Panc1 (cell line): ENCODE measurements at places on chromosomes 12 and 14.

DNA sequence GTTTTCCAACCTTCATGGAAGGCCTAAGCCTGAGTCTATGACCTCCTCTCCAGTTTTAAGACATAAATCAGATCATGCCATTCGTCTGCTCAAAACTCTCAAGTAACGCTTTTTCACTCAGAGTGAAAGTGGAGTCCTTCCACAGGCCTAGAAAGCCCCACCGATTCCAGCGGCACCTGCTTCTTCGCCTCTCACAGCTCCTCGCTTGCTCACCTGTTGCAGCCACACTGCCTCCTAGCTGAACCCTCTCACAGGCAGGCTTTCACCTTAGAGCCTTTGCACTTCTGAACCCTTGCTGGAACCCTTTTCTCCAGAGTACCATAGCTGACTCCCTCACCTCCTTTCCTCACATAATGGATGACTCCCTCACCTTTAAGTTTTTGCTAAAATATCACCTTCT is 301.1 kb downstream of the ZFP36L1 start:
- no peak for DNase-seq

DNA sequence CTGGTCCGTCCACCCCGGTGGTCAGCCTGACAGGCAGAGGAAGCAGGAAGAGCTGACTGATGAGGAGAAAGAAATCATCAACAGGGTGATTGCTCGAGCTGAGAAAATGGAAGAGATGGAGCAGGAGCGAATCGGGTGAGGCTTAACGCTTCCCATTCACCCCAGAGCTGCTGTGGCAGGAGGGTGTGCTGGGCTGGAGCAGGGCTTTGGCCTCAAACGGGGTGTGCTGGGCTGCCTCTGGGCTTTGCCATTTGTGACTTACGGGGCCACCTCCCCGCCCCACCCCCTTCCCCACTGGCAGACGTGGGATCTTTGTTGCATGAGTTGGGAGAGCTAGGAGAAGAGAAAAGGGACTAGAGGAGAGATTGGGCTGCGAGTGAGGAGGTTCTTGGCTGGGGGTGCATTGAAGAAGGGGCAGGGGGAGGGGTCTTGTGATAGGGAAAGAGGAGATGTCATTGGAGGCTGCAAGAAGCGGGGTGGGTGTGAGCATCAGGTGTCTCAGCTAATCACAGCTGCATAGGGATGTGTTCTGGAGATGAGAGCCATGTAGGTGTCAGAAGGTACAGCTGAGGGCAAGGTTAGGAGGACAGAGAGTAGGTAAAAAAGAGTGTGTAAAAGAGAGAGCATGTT is 56.3 kb downstream of the RPH3A start:
- DNase-seq, result no peak

- DNase-seq, result no peak
Measured at GRCh38 chr12:5073853-5074252, 30.2 kb downstream of the KCNA5 start.

DNA sequence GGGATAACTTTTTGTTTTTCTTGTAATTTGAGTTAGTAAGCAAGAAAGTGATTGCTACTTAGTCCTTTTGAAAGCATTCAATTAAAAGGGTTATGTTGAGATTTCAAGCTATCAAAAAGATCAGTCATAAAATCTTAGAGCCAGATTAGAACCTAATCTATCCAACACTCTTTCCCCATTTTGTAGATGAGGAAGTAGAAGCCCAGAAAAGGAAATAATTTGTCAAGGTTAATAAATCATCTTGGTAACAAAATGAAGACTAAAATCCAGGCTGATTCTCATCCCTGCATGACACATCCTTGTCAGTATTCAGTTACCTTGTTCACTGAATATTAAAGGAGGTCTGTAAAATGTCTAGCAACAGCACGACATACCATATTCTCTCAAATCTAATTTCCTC is 26.5 kb downstream of the PPP1R13B start:
- no peak for DNase-seq

DNA sequence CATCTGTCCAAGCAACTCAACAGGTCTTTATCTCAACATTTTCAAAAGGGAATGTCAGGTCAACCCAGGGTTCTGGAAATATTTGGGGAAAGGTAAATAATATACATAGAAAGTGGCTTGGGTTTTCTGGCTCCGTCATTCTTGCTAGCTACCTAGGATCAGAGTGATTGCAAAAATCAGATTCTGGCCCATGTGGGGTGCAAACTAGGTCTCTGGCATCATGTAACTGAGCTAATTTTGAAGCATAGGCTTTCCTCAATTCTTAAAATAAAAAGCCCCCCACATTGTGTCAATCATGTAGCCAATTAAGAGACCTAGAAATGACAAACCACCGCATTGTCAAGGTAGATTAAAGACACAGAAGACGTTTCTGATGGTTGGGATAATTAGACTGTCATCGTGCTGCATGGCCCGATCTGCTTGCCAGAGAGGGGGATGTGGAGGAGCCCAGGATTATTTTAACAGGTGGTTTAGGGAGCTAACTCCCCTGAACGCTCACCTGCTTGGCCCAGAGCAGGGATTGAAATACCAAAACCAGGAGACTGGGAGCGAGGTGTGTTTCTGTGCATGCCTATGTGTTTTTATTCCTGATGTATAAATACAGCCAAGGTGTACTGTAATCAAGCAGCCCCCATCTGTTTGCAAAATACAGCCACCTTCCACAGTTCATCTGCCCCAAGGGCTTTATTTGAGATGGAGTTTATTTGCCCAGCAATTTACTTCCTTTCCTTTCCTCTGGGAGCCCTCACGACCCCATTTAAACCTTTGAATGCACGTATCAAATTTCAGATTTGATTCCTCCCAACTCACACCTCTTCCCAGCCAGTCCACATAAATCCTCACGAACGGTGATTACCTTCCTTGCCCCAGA is 189.5 kb downstream of the TTC8 start:
- no peak for DNase-seq

DNA sequence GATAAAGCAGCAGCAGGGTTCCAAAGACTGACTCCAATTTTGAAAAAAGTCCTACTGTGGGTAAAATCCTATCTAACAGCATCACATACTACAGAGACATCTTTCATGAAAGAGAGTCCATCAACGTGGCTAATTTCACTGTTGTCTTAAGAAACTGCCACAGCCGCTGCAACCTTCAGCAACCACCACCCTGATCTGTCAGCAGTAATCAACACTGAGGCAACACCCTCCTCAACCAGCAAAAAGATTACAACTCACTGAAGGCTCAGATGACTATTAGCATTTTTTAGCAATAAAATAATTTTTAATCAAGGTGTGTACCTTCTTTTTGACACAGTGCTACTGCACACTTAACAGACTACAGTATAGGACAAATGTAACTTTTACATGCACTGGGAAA is 6.6 kb downstream of the CAPRIN2 start:
- no peak for DNase-seq

DNA sequence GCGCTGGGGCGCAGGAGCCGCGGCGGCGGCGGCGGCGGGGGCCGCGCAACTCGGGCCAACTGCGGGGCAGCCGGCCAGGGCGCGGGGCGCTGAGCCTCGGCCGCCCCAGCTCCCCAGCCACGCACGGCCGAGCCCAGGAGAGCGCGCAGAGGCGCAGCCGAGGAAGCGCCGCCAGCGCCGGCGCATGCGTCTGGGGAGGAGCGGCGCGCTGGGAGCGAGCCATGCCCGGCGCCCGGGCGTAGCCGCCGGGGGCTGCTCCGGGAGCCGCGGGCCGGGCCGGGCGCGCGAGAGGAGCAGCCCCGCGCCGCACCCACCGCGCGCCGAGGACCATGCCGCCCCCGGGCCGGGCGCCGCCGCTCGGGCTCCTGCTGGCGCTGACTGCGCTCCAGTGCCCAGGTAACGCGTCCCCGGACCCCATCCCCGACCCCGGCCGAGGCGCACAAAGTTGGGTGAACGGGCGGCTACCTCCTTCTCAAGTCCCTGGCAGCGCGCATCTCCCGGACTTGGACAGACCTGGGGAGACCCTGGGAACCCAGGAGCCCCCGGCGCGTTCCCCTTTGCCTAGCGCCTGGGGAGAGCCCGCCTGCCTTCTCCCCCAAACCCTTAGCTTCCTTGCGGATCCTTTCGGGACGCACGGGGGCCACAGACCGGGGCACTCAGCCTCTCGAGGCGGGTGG is 121.4 kb downstream of the AACS start:
- DNase-seq, result no peak

GRCh38 chr12:79698966-79699365 is 8.2 kb upstream of the PAWR start:
- no peak for DNase-seq

GRCh38 chr12:64395739-64396138 is 5.2 kb upstream of the C12orf56 start:
- DNase-seq, result no peak

DNA sequence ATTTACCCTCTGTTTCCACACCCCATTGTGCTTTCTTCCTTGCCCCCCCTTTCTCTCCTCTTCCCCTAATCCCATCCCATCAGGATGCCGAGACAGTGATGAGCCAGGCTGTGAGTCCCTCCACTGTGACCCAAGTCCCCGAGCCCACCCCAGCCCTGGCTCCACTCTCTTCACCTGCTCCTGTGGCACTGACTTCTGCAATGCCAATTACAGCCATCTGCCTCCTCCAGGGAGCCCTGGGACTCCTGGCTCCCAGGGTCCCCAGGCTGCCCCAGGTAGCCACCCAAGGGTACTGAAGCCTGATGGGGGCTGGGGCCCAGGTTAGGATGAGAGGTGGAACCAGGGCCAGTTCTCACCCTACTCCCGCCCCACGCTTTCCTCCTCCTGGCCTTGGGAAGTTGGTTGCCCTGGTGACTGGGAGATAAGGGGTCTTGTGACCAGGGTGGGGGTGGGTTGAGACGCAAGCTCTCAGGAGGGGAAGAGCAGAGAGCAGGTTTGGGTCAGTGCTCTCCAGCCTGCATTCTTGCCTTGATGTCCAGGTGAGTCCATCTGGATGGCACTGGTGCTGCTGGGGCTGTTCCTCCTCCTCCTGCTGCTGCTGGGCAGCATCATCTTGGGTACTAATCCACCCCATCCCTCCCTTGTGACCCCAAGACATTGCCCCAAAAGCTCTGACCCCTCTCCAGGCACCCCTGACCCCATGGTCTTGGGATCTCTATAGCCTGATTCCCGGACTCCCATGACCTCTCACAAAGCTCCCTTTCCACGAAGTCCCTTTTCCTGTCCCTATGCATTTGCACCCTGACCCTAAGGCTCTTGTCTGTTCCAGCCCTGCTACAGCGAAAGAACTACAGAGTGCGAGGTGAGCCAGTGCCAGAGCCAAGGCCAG is 1.2 kb downstream of the AMHR2 start:
- no peak for DNase-seq

- DNase-seq, result no peak
Measured at GRCh38 chr14:89007906-89008305, 183.5 kb downstream of the TTC8 start.

- no peak for DNase-seq
Measured at GRCh38 chr12:16163146-16163545, 114.3 kb downstream of the SLC15A5 start.

DNA sequence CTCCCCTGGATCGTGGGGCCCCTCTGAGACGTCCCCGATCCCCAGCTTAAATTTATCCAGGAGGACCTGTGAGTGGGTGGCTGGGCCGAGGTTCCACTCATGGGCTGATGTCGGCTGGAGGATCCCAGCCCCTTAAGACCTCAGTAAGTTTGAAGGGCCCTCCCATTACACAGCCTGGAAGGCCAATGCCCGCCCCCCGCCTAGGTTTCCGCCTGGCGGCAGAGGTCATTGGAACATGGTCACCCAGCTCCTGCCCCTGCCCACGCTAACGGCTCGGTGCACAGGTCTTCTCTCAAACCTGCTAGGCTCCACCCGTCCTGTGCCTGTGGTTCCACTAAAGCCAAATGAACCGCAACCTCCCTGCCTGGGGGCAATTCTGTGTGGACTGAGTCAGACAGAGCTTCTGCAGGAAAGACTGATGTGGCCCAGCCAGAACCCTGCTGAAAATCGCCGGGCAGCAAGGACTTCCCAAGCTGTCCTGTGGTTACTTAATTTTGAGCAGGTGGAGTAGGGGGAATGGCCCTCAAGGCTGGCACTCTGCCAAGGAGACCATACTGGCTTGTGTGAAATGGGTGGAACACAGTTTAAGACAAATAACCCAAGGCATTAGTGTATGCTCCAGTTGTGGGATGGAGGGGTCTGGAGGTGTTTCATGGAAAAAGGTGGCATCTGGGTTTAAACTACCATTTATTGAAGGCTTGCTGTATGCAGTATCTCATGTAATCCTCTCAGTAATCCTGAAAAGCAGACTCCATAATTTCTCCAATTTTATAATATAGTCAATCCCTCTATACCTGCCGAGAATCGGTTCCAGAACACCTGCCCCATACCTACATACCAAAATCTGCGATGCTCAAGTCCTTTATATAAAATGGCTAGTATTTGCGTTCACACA is 903 bp upstream of the NT5DC3 start:
- DNase-seq, result peak; percentile 18

DNA sequence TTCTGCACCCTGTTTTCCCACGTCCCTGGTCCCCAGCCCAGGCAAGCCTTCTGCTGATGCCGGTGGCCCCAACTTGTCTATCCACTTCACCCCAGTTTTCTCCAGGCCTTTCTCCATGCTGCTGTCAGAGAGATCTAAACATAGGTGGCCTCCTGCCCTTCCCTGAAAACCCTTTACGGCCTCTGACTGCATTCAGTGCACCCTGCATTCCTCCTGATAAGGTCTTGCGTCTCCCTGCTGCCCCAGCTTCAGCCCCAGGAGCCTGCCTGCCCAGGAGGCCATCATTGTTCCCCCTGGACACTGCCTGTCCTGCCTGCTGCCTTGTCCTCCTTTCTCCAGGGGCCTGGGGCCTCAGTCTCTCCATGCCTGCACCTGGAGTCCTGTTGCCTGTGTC is 29.8 kb downstream of the TRAF3 start:
- DNase-seq, result no peak

DNA sequence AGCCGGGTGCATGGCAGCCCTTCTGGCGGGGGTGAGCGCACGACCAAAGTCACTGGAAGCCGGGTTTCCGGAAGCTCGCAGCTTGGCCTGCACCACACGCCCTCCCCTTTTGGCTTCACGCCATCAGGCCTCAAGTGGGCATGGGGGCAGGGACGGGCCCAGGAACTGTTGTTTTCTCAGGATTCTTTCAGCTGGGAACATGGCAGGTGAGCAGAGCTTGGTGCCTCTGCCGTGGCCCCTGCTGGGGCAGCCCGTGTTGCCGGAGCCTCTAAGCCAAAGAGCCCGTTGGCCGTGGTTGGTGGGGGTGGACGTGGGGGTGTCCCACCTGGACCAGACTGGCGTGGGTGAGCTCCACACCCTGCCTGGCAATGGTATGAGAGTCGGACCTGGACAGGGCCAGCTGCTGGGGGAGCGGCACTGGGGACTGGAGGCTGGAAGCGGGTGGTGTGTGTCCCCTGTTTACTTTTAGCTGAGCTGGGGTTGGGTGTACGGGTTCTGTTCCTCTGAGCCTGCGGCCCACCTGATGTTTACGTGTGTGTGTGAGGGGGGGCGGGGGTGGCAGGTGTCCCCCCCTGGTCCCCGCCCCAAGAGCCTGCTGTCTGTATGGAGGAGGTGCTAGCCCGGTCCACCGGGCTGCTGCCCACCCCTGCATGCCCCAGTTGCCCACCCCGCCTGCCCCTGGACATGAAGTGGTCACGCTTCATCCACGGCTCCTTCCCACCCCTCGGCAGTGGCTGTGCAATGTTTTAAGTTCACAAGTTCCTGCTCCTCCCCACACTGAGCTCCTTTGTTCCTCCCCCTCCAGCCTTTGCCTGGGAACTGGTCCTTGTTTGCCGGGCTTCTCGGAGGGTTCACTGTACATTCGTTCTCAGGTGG is 28.7 kb upstream of the PLD4 start:
- no peak for DNase-seq
